Stimulated activated CD4-positive, alpha-beta T cell treated with anti-CD3 and anti-CD28 coated beads, Interleukin-4, amount 100 ng/mL, for 1 hour (primary cell): ENCODE measurements at places on chromosomes 3 and 15.

DNA sequence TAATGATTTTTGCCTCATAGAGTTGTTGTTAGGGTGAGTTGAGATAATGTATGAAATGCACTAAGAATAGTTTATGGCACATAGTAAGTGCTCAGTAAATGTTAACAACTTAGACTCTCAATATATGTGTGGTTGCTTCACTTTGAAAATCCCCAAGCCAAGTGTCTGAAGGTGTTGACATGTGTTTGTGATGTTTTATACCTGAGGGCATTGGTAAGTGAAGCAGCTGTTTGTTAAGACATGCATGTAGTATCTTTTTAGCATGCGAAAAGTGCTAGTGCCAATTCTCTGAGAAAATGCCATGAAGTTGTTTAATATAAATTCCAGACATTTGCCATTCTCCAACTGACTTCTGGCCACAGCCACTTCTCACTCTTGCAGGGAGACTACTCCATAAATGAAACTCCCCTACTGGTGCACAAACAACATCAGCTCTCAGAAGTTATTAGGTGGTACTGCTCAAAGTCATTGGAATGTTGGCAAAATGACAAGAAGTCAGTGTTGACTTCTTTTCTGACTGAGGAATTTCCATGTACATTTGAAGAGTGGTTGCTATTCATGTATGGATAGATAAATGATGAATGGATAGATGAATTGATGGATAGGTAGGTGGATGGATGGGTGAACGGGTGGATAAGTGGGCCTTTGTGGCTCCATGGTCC lies 103.6 kb upstream of the NUDT16 start:
- DNase-seq, result no peak

GRCh38 chr3:124818398-124819091 lies 68.6 kb downstream of the ITGB5 start:
- DNase-seq, result no peak

DNA sequence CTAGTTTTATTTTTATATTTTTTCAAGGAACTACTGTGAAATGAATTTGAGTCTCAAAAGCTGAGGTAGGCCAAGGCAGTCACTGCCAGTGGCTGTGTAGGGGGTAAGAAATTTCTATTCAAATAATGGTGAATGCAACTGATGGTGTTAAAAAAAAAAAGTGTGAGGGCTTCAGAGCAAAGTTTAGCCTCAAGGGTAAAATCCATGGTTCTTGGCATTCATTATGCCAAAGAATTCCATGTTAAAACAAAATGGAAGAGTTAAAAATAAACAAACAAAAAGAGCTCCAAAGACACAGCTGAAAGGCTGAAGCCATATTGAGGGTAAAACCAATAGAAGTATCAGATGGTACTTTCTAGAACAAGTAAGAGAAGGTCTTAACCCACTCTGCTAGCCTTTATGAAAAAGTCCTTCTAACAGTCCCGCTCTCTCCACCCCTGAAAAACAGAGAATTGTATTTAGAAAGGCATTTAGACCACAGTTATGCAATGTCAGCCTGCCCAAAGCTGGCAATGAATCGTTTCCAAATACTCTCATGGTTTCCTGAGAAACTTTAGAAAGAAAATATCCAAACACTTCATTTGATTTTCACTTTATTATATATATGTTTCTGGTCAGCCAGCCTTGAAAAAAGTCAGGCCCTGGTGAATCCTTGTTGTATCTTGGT lies 158.4 kb upstream of the GMNC start:
- no peak for DNase-seq

DNA sequence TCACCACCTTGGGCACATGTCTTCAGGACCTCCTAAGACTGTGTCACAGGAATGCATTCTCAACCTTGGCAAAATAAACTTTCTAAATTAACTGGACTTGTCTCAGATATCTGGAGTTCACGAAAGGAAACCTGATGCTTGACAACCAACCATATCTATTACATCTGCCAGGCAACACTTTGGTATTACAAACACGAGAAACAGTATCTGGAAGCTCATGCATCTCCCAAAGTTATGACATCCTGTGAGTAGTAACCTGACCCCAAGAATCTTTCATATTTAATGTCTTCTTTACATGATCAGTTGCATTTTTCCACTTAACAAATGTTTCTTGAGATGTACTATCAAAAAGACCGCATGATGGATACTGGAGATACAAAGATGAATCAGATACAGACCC lies 465.3 kb upstream of the AGTR1 start:
- no peak for DNase-seq

DNA sequence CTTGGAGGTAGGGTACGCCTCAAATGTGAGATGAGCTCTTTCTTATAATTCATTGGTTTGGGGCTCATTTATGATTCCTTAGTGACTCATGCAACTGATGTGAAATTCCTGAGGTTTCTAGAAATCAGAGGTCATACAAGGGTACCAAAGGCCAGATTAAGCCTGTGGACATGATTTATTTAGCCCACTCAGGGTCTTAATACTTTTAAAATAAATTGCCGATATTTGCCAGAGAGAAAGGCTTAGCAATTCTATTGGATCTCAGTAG lies 289.0 kb downstream of the NEK10 start:
- no peak for DNase-seq

- no peak for DNase-seq
Measured at GRCh38 chr3:18237251-18238005, 187.7 kb downstream of the SATB1 start.

- no peak for DNase-seq
Measured at GRCh38 chr15:32802286-32802936, 84.6 kb downstream of the GREM1 start.

- no peak for DNase-seq
Measured at GRCh38 chr3:127446756-127447155, 143.8 kb downstream of the TPRA1 start.

DNA sequence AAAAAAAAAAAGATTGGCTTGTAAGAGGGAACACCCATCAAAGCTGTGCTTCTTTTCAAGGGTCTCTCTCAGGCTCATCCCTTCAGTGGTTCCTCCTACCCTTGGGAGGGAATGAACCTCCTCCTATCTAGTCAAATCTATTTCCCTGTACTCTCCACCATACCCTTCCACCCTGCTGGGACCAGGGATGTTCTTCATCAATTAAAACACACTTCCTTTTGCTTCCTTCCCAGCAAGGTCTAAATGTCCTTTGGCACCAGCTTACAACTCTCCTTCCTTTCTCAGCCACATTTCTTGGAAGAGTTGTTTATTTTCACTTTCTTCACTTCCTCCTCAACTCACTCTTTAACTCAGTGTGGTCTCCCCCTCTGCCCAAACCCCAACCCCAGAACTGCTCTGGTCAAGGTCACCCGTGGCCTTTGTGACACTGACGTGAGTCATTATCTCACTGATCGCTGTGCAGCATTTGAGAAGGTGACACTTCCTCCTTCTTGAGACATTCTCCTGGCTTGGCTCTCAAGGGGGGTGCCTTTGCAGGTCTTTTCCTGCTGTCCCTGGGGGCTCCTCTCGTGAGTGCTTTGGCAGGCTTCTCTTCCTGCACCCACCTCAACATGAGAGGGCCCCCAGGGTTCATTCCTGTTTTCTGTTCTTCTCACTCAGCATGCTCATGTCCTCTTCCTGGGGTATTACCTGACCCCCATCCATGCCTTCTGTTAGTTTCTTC lies 210.5 kb upstream of the TLE3 start:
- no peak for DNase-seq

DNA sequence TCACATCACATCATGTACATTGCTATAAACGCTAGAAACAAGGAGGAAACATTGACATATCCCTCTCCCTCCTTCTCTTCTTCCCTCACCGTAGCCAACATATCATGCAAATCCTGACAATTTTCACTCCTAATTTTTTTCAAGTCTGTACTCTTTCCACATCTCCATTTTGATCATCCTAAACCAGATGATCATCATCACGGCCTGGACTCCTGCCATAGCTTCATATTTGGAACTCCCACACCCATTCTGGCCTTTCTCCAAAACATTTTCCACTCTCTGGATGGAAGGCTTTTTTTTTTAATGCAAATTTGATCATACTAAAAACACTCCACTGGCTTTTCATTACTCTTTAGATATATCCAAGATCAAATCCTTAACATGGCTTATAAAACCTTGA lies 248.0 kb upstream of the CNTN3 start:
- DNase-seq, result no peak

- DNase-seq, result no peak
Measured at GRCh38 chr3:18734309-18734708, 309.2 kb upstream of the SATB1 start.
